ENCODE measurements at places on chromosomes 2 and 18. TPM values are rescaled to one million over a fixed set of nuclear protein-coding genes. Genes with fewer than 3 reads are reported as not detected.

DNA sequence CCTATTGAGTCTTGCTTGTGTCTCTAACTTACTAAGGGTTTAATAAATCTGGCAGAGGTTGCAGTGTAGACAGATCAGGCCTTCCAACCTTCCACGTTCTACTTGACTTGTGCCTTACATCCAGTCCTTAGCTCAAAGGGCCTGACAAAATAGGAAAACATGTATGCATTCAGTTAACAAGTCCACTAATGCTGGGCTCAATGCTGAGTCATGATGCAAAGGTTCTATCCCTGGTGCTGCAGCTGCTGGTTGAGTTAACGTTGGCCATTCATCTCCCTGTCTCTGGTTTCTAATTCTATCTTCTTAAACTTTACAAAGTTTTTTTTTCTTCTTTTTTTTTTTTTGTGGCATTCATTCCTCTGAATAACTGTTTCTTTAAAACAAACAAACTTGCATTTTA lies 46.3 kb upstream of the ITGB6 start:
- no peaks in the 10 kb centered on the region for H3K4me1 ChIP-seq
- no peaks in the 10 kb centered on the region for H3K36me3 ChIP-seq
- DNase-seq, result no peak
- no peak overlapping the region for H3K27ac ChIP-seq
- no peak overlapping the region for H3K4me3 ChIP-seq

GRCh38 chr2:70128005-70128404 lies 40.7 kb downstream of the PCBP1 start:
- H3K27me3 ChIP-seq, result no peaks in the 10 kb centered on the region
- H3K36me3 ChIP-seq, result no peaks in the 10 kb centered on the region
- no peak overlapping the region for H3K4me3 ChIP-seq
- peaks cover 37% of the 10 kb centered on the region for H3K4me1 ChIP-seq
- DNase-seq, result no peak

DNA sequence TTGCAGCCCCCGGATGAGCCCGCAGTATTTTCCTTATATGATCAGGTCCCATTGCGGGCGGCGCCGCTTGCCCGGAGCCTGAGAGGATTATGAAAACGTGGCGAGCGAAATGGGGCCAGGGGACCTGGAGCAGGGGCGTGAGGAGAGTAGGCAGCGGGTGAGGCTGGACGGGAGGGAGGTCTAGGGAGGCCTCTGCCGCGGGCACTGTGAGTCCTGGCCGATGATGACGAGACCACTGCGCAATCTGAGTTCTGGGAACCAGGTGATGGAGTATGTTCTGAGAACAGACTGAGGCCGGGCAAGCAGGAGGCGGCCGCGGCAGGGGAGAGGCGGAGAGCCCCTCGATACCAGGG lies 790 bp upstream of the ACAA2 start:
- H3K27ac ChIP-seq, result peak overlapping the region; percentile 78
- H3K36me3 ChIP-seq, result no peaks in the 10 kb centered on the region
- H3K27me3 ChIP-seq, result no peaks in the 10 kb centered on the region
- peak; percentile 52 for DNase-seq

GRCh38 chr2:14284244-14284643 lies 348.3 kb upstream of the LRATD1 start:
- no peaks in the 10 kb centered on the region for H3K27me3 ChIP-seq
- no peaks in the 10 kb centered on the region for H3K36me3 ChIP-seq
- no peak for DNase-seq
- H3K4me3 ChIP-seq, result no peak overlapping the region
- no peak overlapping the region for H3K27ac ChIP-seq

DNA sequence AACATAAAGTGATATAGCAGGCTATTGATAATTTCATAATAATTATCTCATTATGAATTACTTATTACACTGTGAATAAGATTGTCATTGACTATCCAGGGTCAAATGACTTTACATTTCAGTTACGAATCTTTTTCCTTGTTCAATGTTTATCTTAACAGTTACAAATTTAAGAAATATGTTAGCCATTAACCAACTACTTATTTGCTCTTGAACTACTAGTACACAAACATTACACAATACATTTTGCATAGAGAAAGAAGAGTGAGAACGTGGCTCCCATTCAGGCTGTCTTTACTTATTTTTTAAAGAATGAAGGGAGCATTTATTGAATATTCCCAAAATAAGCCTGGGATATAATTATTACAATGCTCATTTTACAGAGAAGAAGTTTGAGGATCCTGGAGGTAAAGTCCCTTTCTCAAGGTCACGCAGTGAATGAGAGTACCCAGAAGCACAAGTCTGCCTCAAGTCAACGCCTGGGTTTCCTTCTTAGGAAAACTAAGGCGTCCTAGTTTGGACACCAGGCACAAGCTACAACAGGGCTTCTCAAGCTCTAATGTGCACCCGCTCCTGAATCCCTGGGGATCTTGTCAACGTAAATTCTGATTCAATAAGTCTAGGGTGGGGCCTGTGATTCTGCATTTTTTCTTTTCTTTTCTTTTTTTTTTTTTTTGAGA lies 164.2 kb downstream of the FIGN start:
- DNase-seq, result no peak
- no peak overlapping the region for H3K27ac ChIP-seq
- H3K27me3 ChIP-seq, result no peaks in the 10 kb centered on the region
- no peaks in the 10 kb centered on the region for H3K36me3 ChIP-seq

GRCh38 chr2:61566566-61566965 lies 28.4 kb upstream of the XPO1 start:
- no peak overlapping the region for H3K4me3 ChIP-seq
- no peaks in the 10 kb centered on the region for H3K4me1 ChIP-seq
- H3K36me3 ChIP-seq, result no peaks in the 10 kb centered on the region
- H3K27ac ChIP-seq, result no peak overlapping the region
- no peak for DNase-seq
- no peaks in the 10 kb centered on the region for H3K27me3 ChIP-seq

- no peaks in the 10 kb centered on the region for H3K36me3 ChIP-seq
- no peaks in the 10 kb centered on the region for H3K27me3 ChIP-seq
- no peaks in the 10 kb centered on the region for H3K4me1 ChIP-seq
- no peak overlapping the region for H3K27ac ChIP-seq
- H3K4me3 ChIP-seq, result no peak overlapping the region
These were observed 103.1 kb downstream of the CERS6 start for GRCh38 chr2:168559187-168559586.

Gene ERBB4
- 37.5 TPM for total RNA-seq

DNA sequence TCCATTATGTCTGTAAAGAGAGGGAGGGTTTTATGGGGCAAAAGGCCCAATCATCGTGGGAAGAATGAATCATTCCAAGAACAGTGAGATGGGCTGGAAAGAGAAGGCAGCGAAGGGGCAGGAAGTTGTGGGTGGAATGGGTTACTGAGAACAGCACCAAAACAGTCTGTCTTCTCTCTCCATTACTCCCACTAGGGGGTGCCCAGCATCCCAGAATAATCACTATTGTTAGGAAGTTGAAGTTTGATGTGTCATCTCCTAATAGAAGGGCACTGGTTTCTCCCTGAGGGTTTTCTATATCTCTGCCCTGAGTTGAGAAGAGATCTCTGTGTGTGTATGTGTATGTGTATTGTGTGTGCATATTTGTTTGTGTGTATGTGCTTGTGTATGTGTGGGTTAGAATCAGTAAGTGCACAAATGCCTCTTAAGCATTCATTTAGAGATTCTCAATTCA lies 76.6 kb upstream of the MAP4K3 start:
- H3K27ac ChIP-seq, result peak overlapping the region; percentile 65
- peak; percentile 98 for DNase-seq
- H3K36me3 ChIP-seq, result no peaks in the 10 kb centered on the region
- peaks cover 71% of the 10 kb centered on the region for H3K4me1 ChIP-seq

- no peaks in the 10 kb centered on the region for H3K27me3 ChIP-seq
- peaks cover 10% of the 10 kb centered on the region for H3K36me3 ChIP-seq
- H3K4me1 ChIP-seq, result peaks cover 7% of the 10 kb centered on the region
- DNase-seq, result no peak
- H3K27ac ChIP-seq, result no peak overlapping the region
- no peak overlapping the region for H3K4me3 ChIP-seq
These were observed 4.2 kb downstream of the CHCHD5 start for GRCh38 chr2:112588611-112589045.

DNA sequence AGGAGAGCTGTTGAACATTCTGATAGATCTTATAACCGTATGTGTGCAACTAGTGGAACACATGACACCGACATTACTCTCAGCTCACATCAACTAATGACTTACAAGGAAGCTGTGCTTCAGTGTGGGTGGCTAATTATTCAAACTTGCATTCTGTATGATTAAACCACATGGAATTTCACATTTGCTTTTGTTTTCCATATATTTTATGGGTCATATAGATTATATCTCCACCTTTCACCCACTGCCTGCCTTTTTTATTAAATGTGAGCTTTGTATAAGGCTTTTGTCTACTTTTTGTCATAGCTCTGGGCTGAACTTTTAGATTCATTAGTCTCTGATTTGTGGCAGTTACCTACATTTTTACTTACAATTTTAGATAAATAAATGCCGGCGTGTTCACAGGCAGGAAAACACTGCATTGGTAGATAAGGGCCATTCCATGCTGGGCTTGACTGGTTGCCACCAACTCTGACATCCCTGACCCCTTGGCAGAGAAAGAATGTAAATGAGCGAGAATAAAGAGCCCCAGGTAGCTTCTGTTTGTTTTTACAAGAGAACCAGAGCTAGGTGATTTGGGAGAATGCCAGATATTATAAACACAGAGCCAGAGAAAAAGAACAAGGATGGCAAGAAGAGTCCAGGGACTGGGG lies 35.7 kb downstream of the LYPD6 start:
- H3K36me3 ChIP-seq, result no peaks in the 10 kb centered on the region
- H3K4me3 ChIP-seq, result no peak overlapping the region
- no peak overlapping the region for H3K27ac ChIP-seq
- H3K27me3 ChIP-seq, result no peaks in the 10 kb centered on the region
- DNase-seq, result no peak

Gene TBR1
- 0.17 TPM for total RNA-seq

DNA sequence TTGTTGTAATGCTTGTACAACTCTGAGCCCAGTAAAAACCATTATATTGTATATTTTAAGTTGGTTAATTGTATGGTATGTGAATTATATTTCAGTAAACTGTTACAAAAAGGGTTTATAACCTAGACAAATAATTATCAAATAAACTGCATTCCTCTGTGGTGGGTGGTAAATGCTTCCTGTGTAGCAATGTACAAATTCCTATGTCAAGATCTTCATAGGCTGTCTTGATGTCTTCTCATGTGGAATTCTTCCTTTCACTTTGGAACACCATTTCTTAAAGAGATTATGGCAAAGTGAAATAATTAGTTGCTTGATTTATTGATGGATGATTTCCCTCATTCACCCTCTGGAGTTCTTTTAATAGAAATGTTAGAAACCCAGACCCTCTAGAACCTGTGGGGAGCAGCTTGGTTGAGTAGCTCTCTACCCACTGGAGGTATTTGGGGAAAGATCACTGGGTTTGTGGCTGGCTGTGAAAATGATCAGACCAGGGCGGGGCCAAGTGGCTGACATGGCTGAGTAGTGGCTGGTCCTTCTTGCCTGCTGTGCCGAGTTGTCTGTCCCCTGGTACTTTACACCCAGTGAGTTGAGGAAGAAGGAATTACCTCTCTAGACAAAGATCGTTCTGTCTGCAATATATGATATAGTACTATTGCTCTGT lies 22.4 kb upstream of the MGAT5 start:
- no peak overlapping the region for H3K4me3 ChIP-seq
- no peaks in the 10 kb centered on the region for H3K36me3 ChIP-seq
- no peaks in the 10 kb centered on the region for H3K4me1 ChIP-seq

GRCh38 chr2:85759257-85759613 lies 5.4 kb downstream of the ATOH8 start:
- no peaks in the 10 kb centered on the region for H3K36me3 ChIP-seq
- no peak overlapping the region for H3K4me3 ChIP-seq
- no peak for DNase-seq

DNA sequence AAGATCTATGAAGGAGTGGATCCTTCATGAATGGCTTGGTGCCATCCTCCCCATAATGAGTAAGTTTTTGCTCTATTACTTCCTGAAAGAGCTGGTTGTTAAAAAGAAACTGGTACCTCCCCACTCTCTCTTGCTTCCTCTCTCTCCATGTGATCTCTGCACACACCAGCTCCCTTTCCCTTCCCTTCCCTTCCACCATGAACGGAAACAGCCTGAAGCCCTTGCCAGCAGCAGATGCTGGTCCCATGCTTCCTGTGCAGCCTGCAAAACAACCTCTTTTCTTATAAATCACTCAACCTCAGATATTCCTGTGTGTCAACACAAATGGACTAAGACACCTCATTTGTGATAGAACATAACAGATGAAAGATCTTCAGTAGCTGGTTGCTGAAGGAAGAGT lies 303.5 kb upstream of the ACVR2A start:
- no peak overlapping the region for H3K4me3 ChIP-seq
- no peak overlapping the region for H3K27ac ChIP-seq
- no peaks in the 10 kb centered on the region for H3K4me1 ChIP-seq
- no peaks in the 10 kb centered on the region for H3K36me3 ChIP-seq
- H3K27me3 ChIP-seq, result no peaks in the 10 kb centered on the region
- no peak for DNase-seq

DNA sequence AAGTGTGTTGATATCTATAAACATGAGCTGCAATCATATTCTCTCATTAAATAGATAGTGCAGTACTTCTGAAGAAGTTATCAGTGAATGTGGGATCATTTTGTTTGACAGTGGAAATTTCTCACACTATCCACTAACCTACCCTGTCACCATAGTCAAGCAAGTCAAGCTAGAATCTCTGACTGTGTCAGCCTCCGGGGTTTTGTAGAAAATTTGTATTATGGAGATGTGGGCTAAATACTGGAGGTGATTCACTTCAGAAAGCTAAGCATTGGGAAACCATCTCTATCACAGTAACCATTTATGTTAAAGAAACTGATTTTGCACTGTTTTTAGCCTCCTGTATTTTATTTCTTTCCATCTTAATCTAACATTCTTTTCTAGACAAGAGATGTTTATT lies 126.6 kb upstream of the CREB1 start:
- DNase-seq, result no peak
- H3K27ac ChIP-seq, result no peak overlapping the region
- no peaks in the 10 kb centered on the region for H3K27me3 ChIP-seq
- H3K36me3 ChIP-seq, result no peaks in the 10 kb centered on the region
- no peaks in the 10 kb centered on the region for H3K4me1 ChIP-seq
- no peak overlapping the region for H3K4me3 ChIP-seq

DNA sequence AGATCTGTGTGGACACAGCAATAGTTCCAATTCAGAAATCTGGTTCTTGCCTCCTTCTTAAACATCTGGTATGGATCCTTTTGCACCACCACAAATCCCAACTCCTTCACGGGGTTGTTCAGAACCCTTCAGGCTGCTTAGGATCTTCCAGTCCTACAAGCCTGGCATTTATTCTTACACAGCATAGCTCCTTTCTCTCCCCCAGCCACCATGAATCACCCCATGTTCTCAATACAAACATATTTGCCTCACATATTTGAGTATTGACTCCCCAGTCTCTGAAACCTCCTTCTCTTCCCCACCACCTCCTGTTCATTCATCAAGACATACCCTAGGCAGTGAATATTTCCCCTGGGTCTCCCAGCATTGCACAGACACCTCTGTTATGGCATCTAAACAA lies 155.2 kb downstream of the ALK start:
- no peak for DNase-seq
- H3K36me3 ChIP-seq, result no peaks in the 10 kb centered on the region
- H3K4me1 ChIP-seq, result peaks cover 3% of the 10 kb centered on the region
- no peak overlapping the region for H3K27ac ChIP-seq

- H3K36me3 ChIP-seq, result no peaks in the 10 kb centered on the region
- no peak for DNase-seq
- no peak overlapping the region for H3K4me3 ChIP-seq
- no peaks in the 10 kb centered on the region for H3K27me3 ChIP-seq
- no peak overlapping the region for H3K27ac ChIP-seq
These were observed 166.7 kb upstream of the SLC39A10 start for GRCh38 chr2:195490319-195490718.

Gene LCT
- 0.37 TPM for total RNA-seq

All from A673 (cell line).